ENCODE measurements at places on chromosomes 12 and 14.

DNA sequence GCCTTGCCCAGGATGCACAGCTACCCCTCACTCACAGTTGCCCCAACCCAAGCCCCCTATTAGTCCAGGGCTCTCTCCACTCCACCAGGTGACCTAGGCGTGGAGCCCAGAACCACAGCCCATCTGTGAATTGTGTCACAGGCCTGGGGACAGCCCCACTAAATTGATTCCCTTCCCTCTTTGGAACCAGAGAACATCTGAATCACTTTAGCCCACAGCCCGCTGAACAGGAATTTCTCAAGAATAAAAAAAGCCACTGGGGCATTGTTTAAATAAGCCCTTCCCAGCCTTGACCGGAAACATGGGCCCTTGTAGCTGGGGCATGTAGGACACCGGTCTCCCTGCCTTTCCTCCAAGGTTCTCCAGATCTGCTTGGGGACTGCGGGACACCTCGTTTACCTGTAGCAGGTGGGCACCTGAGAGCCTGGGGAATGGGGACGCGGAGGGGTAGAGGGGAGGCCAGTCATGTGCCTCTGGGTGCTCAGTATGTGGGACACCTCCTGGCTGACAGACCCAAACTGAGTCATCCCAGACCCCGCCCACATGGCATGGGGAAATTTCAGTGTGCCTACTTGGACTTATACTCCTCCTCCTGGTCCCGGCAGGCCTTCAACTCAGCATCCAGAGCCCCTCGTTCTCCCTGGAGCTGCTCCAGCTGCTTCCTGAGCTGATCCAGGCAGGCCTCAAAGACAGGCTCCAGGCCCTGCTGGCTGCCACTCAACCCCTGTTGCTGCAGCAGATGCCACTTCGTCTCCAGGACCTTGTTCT is 1.3 kb downstream of the KRT78 start:
- DNase-seq = peak; percentile 37

GRCh38 chr12:13147688-13148484 is 44.4 kb upstream of the GSG1 start:
- DNase-seq = no peak

GRCh38 chr12:38141239-38141638 is 175.3 kb upstream of the ALG10B start:
- no peak for DNase-seq

DNA sequence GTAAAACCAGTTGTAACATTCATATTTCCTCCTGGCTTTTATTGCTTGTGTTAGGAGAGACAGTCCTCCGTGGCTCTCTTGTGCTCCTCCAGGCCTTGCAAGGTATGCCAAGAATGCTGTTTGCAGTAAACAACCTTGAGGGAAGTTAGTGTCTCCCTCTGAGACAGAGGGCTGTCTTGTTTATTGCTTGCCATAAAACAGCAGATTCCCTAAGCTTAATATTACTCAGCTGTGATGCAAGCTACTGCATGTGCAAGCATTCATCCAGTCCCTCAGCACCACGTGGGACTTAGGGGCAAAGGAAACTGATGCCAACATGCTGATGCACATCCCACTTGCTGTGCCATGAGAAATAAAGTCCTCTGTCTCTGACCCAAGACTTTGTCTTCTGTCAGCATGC is 6.6 kb downstream of the POMT2 start:
- DNase-seq = no peak

- no peak for DNase-seq
These were observed 161.7 kb upstream of the PLEKHA5 start for GRCh38 chr12:18967814-18968213.

- no peak for DNase-seq
These were observed 117.9 kb downstream of the PDE3A start for GRCh38 chr12:20486233-20486632.

- DNase-seq = no peak
These were observed 33.2 kb downstream of the LRIG3 start for GRCh38 chr12:58887068-58887467.

DNA sequence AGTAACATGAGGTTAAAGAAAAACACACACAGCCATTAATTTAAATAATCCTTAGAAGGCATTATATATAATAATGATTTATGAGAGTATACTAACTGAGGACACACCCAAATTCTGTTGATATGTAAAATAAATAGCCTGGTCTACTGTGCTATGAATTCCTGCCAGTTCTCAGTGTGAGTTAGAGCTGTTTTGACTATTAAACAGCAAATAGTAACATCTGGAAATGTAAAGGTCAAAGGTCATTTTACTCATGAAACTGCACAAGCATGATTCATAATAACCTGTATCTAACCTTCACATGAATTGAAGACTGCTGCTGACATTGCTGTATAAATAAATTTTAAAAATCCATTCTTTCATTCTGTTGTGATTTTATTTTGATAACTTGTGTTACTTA is 966.7 kb downstream of the SLC6A15 start:
- DNase-seq = no peak

GRCh38 chr12:15966426-15966825 is 55.3 kb downstream of the DERA start:
- DNase-seq = no peak

DNA sequence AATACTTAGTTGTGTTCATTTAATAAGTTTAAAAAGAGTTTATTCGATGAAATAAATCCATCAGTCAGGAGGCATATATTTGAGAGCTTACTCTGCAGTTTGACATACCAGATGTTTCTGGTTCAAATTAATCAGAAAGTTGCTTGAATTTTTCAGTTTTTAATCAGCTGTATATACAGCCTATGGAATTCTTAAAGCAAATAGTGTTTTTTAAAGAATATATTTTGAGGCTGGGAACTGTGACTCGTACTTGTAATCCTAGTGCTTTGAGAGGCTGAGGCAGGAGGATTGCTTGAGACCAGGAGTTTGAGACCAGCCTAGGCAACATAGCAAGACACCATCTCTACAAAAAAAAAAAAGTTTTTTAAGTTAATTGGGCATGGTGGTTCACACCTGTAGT is 112.1 kb downstream of the MON2 start:
- DNase-seq = no peak

DNA sequence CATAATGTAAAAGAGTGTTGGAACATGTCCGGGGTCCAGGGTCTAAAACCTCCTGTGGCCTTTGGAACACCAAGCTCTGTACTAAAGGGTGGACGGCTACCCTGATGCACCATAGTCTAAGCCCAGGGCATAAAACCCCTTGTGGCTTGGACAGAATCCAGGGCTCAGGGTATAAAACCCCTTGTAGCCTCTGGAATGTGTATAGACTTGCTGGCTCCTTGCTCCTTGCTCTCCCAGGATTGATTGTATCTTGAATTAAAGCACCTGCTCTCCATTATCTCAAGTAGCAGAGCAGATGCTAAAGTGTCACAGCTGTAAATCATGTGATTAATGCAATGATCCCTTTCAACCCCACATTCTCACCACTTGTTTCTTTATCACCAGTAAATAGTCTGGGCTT is 556.5 kb downstream of the LRFN5 start:
- no peak for DNase-seq

GRCh38 chr12:88650715-88651114 is 70.4 kb upstream of the KITLG start:
- DNase-seq = no peak

DNA sequence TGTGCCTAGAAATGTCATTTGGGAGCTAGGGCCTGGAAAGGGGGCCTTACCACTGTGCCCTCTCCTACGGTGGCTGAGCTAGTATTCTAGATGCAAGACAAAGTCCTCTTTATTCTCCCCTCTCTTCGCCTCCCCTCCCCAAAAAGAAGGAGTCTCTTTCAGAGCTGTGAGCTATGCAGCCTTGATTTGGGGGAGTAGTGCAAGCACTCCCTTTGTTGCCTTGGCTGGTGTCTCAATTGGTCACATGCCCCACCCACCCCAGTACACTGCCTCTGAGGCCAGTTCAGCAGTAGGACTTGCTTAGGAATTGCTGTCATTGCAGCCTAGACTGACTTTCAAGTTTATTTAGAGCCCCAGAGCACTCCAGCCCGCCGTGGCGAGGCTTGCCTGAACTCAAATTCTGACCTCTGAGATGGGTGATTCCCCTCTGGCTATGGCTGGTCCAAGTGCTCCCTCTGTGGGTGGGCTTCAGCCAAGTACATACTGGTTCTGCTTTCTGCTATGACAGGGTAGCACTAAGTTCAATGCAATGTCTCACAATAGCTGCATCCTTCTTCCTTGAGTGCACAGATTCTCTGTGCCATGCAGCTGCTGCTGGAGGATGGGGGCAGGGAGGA is 37.0 kb upstream of the FBXO33 start:
- DNase-seq = no peak

GRCh38 chr12:62562846-62563245 is 96.2 kb downstream of the MON2 start:
- no peak for DNase-seq

- DNase-seq = no peak
These were observed 334 bp upstream of the TMEM132C start for GRCh38 chr12:128266541-128267130.

All from urothelium cell line (cell line).